GM04504 (cell line): ENCODE measurements at places on chromosomes 3 and 15.

GRCh38 chr15:63474810-63475316, 29.5 kb upstream of the USP3 start:
- no peak for DNase-seq

DNA sequence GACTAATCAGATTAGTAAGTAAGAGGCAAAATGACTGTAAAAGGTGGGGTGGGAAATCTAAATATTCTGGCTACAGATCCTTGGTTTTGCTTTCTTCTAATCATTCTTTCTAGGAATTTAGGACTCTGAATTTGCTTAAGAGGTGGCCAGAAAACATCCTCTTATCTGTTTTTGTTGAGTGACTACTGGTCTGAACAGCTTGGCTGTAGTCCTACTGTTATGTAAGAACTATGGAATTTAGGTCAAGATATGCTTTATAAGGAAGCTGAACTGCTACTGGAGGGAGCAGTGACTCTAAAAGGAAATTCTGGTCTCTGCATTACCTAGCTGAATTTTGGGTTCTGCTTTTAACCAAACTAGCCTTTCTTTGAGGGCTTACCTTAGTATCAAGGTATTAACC, 33.5 kb upstream of the CSPG5 start:
- peak; percentile 21 for DNase-seq

- peak; percentile 66 for DNase-seq
Observed at GRCh38 chr15:68586274-68586961, 7.6 kb downstream of the CORO2B start.

DNA sequence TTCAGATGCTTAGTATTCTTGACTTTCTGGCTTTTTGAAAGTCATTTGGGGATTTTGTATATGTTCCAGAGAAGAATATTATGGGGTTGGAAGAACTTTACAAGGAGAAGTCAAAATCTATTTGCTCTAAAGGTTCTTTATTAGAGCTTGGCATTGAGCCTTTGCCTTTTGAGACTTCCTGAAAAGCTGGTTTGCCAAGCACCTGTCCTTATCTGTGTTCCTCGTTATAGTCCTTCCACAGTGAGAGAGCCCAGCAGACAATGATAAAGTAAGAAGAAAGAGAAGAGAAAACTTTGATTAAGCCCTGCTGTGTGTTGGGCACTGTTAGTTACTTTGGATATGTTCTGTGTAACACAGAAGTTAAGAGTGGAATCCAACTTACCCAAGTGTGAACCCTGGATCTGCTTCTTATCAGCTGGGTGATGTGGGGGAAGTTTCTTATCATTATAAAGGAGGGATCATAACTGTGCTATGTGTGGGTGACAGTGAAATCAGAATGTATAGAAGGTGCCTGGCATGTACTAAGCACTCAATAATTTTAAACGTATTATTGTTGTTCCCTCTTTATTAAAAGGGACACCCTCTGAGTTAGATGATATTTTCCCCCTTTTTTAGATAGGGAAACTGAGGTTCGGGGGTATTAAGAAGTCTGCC, 44.3 kb upstream of the POLR2M start:
- no peak for DNase-seq

- DNase-seq, result no peak
Observed at GRCh38 chr3:58287354-58287753, 18.7 kb upstream of the RPP14 start.

DNA sequence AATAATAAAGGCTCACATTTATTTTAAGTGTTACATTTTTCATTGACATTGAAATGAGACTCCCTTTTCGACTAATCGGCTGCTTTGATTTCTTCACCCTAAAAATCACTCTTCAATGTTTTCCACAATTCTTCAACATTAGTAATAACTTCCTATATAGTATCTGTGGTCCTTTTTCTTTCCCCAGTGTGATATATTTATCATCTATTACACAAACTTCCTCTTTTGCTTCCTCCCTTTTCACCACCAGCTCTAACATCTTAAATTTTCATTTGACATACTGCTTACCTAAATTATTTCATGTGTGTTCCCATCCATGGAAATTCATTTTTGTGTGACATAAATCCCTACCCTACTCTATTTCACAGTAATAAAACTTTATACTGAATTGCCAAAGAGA, 244.4 kb downstream of the TIGIT start:
- DNase-seq, result no peak

- DNase-seq, result no peak
Observed at GRCh38 chr3:101944308-101944707, 95.0 kb downstream of the NFKBIZ start.

DNA sequence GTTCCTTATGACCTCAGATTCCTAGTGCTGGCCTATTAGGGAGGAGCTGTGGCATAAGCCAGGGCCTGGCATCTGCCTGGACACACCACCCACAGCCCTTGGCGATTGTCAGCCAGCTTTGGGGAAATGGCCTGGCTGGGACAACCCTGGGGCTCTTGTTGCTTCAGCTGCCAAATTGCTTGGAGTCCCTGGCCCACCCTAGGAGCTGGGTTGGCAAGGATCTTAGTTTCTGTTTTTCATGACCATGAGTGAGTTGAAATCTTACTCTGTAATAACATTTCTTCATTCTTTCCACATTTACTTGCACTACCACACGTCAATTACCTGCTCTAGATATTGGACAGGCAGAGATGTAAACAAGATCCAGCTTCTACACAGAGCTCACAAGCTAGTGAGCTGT, 1.9 kb upstream of the MYZAP start:
- no peak for DNase-seq

GRCh38 chr3:37624276-37624675, 237.4 kb upstream of the CTDSPL start:
- no peak for DNase-seq

GRCh38 chr15:98308117-98308516, 340.2 kb upstream of the IGF1R start:
- no peak for DNase-seq

GRCh38 chr3:29312960-29313452, 32.1 kb downstream of the RBMS3 start:
- peak; percentile 58 for DNase-seq

DNA sequence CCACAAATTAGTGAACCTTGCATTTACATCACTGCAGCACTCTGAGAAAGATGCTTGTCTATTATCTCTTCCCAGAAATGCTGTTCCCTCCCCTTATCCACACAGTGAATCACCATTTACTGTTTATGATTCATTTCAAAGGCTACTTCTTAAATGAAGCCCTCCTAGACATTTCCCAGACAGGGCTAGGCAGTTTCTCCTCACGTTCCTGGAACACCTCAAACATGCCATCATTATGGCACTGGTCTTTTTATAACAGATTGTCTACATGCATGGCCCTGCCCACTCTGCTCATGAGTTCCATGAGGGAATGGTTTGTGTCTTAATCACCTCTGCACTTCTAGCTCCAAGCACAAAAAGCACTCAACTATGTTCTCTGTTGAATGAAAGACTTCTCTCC, 32.2 kb upstream of the TM2D3 start:
- peak; percentile 44 for DNase-seq

DNA sequence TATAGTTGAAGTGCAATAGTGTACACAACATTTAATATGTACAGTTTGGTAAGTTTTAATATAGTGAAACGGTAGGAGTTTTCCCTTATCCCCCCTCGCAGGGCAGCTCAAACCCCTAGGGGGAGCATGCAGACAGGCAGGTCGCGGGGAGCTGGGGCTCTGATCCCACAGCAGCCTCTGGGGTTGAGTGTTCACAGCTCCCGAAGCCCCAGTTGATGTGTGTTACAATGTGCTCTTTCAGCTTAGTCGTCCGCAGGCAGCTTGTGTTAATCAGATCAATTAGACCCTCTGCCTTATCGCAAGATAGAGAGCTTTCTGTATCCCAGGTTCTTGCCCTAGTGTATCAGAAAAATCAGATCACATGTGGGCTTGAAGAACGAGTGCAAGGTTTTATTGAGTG, 143.1 kb upstream of the CHRNA7 start:
- no peak for DNase-seq

DNA sequence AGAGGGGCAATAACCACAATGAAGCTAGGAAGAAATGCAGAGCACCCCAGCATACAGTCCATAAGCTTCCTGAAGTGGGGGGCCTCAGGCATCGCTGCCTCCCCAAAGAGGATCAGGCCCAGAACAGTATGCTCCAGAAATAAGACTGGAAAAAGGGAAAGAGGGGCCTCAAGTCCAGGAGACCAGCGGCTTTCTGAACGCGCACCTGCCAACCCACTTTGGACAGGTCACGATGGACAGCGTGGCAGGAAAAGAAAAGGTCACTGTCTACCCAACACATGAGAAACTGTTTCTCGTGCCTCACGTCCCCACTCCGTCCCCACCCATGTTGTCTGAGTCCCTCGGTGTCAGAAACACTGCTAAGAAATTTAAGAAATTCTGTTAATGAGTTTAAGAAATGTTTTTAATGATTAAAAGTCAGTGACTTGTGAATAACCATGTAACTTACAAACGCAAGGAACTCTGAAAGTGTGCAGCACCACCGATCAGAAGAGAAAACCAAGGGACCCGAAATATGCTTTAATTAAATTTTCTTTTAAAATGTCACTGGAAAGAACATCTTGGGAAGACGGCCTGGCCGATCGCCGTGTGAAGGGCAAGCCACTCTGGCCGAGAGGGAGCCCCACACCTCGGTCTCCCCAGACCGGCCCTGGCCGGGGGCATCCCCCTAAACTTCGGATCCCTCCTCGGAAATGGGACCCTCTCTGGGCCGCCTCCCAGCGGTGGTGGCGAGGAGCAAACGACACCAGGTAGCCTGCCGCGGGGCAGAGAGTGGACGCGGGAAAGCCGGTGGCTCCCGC, 1.7 kb upstream of the PPARG start:
- no peak for DNase-seq

DNA sequence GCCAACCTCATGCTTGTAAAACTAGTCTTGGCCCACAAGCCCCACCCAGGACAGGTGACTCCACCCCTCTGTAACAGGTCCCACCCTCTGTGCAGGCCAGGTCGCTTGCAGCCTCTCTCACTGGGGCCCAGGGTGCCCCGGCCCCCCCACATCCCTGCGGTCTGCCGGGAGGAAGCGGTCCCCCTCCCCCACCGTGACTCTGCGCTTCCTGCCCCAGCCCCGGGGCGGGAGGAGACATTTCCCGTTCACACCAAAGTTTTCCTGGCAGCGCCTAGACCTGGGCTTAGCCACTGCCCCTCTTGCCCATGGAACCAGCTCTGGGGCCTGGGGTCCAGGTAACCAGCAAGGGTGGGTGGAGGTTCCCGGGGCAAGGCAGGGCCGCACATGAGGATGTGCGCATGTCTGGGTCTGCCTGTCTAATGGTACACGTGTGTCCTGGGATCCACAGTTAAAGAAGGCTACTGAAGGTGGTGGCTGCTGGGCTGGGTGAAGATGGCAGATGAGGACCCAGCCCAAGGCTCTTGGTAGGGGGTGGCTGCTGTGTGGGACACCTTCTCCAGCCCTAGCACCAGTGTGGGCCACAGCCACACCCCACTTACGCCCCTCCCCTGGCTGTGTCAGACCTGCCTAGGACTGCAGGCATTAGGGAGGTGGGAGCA, 8.4 kb downstream of the NBEAL2 start:
- DNase-seq, result no peak

DNA sequence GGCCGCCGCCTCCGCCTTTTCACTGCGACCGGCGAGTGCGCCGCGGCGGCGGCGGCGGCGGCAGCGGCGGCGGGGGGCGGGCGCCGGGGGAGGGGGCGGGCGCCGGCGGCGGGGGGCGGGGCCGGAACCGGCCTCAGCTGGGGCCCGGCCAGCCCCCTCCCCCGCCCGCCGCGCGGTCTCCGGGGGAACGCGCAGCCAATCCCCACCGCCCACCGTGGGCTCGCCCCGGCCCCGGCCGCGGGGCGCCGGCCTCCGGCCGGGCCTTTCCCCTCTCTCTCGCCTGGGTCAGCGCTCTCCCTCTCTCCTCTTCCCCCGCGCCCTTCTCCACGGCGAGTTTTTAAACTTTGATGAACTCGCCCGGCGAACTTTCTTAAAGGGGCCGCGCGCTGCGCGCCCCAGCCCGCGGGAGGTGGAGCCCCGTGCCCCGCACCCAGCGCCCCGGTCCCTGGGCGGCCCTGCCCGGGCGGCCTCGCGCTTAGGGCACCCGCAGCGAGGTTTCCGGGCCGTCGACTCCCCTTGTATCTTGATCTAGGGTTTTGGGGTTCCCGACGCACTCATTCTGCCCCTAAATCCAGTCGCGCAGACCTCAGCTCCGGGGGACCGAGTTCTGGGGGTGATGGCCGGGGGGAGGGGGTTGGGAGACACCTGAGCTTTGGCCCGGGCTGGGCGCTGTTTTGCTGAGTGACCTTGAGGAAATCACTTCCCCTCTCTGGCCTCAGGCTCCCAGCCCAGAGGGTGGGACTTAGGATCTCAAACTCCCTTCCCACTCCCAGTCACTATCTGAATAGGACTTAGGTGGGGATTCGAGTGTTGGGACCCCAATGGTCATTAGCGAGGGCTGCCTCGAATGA, at the start of gene RBPMS2:
Gene RBPMS2 (minus strand): TSS at position 39 of the 851 bp plus-strand sequence. CDS start 270 bp downstream, outside the sequence.
- no peak for DNase-seq

DNA sequence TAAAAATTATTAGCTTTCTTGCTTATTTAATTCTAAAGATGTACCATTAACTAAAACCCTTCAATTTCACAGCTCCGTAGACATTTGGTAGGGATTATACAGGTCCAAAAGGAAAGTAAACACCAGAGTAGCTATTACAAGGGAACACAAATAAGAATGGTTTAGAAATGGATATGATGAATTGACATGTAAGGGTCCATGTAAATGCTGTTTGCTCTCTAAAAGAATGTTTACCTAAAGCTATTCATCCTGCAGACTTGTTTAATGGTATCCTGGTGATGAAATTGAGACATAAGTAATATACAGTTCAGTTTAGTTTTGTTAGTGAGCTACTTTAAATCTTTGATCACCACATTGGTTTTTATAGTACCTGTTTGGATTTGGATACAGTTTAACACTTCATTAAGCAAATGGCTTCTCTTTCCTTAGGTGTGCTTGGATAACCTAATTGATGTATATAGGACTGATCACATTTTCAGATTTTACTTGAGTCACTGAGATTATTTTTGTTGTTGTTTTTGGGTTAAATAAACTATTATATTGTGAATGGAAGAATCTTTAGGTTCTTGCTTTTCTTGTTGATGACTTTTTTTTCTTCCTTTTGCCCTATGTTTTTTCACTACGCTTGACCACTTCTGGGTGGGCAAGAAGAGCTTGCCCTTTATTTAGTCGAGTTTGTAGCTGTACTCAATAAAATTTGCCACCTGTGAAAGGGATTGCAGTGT, 115.4 kb downstream of the TCF12 start:
- no peak for DNase-seq

DNA sequence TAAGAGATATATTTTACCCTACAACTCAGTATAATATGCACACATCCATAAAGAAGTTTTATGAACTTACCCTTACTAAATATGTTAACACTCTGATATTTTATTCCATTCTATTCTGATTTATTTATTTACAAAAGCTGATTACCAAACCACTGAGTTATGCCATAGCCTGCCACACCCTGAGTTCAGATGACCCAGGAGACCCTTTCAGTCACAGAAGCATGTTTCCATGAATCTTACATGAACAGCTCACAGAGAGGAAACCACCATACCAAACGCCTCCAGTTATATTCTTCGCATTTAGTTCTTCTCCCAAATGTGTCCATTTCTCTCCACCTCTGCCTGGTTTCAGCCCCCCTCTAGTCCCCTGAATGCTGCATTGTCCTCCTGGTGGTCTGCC, 103.5 kb downstream of the SEMA5B start:
- DNase-seq, result no peak
